ENCODE measurements at places on chromosomes 3 and 15.

DNA sequence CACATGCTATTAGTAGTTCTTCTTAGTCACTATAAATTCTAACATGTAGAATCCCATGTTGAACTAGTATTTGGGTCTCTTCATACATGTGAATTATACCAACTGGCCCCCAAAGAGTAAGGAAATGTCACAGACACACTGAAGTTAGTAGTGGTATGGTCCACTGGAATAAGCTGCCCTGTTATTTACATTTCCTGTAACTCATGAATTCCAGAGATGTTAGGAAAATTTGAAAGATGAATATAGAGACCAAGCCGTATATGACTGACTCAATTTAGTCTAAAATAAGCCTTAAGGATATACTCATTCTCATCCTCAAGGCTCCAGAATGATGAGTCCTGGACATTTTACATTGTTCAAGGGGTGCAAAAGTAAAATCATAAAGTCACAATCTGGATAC, 81.2 kb downstream of the FBXL22 start:
- DNase-seq: no peak

DNA sequence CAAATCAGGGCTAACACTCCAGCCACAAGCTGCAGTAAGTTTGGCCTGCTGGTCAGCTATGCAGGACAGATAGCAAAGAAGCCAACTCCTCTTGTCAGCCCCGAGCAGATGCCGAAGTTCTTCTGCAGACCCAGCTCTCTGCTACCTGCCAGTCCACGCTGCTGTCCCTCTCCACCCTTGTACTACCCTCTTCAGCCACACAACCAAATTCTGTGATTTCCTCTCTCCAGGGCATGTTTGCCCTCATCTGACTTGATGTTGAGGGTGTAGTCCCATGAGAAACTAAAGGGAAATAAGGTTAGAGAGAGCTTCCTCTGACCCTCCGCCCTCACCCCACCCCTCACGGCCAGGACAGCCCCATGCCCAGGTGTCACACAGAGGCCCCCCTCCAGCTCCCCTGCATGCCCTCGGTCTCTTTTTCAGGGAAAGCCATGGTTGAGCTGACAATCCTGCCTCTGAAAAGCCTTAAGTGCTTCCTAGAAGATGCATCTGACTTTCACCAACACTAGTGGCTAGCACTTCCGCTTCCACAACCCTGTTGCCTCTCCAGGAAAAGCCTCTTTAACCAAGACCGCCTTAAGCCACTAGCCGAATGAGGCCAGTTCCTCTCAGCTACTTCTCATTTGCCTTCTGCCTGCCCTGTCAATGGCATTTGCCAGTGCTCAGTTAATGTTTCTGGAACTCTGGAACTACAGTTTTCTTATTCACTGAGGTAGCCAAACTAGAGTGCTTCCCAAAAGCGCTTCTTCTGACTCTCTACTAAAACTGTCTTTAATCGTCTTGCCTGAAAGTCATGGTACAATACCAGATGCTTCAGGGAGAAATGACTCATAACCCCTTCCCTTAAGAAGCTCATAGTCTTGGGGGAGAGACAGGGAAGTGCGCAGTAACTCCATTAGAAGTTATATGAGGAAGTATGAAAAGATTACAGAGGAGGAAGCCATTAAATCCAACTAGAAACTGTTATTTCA, 300.4 kb upstream of the STT3B start:
- no peak for DNase-seq

DNA sequence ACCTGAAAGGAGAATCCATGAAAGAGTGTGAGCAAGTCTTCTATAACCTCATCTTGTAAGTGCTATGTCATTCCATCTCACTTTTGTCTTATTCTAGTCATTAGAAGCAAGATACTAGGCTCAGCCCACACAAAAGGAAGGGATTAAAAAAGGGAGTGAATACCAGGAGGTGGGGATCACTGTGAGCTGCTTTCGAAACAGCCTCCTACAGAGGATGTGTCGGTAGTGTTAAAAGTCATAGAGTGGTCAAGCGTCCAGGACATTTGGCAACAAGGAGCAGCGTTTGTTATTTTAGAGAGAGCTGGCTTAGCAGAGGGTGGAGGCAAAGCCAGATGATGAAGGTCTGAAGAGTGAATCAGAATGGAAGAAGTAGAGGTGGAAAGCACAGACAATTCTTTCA, 11.7 kb upstream of the ZNF148 start:
- DNase-seq: no peak

- DNase-seq: no peak
Observed at GRCh38 chr3:126751611-126752302, 47.7 kb downstream of the CHCHD6 start.

DNA sequence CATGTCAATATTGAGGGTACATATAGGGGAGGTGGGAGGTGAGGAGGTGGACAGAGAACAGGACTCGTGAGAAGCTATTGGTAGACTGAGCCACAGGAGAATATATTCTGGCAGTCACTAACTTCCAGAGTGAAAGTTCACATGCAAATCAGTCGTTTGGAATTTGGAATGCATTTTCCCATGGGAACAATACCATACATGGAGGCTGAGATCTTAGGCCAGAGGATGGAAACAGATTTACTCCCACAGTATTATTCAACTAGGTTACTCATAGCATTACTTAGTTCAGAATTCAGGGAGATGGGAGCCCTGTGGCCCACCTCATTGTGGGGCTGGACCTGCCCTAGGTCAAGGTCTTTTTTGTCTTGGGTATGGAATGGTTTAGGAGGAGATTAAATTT, 36.4 kb upstream of the ABHD2 start:
- DNase-seq: peak; percentile 70

DNA sequence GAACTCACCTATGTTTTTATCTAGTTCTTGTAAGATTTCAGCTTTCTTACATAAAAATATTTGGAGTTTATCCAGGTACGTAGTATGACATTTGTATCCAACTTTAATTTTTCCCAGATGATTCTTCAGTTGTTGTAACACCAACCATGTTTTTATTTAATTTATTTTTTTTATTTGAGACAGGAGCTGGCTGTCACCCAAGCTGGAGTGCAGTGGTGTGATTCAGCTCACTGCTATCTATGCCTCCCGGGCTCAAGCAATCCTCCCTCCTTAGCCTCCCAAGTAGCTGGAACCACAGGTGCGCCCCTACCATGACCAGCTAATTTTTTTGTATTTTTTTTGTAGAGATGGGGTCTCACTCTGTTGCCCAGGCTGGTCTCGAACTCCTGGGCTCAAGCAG, 6.6 kb downstream of the XYLB start:
- DNase-seq: no peak

- DNase-seq: no peak
Observed at GRCh38 chr3:61464518-61465140, 96.7 kb upstream of the PTPRG start.

GRCh38 chr3:53337167-53337940, 10.0 kb downstream of the DCP1A start:
- no peak for DNase-seq

- no peak for DNase-seq
Observed at GRCh38 chr15:100060276-100060926, 281.4 kb downstream of the ADAMTS17 start.

DNA sequence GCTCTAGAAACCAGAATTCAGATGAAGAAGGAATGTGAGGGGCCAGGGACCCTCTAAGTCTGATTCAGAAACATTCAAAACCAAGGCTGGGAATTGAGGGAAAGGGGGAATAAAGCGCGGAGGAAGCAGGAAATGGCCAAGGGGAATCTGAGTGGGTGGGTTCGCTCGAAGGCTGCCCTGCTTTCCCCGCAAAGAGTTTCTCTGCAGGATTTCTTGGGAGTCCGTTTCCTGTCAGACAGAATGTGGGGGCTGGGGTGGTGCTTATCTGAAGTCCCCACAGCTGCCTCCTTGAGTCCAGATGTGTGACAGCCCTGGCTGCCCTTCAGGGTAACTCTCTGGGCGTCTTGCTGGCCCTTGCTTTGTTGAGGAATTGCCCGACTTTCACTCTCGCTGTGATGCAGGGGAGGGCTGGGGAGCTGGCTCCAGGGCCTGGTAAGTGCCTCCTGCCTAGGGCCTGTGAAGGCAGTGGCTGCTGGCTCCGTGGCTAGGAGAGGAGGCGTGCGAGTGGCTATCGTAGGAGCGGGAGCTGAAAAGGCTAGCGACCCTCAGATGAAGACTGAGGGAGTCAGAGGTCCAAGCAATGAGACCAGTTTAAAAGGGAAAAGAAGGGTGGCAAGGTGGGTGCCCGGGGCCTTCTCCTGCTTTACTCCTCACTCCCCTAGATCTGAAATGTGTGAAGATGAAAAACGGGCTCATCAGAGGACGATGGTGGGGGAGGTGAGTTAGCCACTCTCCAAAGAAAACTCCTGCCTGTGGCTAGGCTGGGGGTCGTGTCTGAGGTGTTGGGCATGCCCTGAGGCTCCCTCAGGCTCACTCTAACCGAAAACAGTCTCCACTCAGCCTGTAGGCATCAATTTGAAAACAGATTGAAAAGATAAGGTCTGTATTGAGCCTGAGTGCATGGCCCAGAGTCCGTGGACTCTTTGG, 143.9 kb upstream of the UMPS start:
- DNase-seq: no peak

- DNase-seq: no peak
Observed at GRCh38 chr3:102179326-102180177, 255.3 kb upstream of the ZPLD1 start.

DNA sequence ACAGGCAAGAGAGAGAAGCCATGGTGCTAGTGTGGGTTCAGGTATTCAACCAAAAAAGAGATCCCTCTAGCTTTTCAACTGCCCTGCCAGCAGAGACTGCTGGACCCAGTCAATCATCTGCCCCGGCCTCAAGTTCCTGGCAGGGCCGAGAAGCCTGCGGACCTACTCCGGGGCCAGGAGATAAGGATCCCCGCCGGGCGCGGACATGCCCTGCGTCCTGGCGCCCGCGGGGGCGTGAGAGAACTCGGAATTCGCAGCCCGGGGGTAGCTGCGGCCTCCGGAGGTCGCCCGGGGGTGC, 821 bp upstream of the MAGI1 start:
- no peak for DNase-seq

DNA sequence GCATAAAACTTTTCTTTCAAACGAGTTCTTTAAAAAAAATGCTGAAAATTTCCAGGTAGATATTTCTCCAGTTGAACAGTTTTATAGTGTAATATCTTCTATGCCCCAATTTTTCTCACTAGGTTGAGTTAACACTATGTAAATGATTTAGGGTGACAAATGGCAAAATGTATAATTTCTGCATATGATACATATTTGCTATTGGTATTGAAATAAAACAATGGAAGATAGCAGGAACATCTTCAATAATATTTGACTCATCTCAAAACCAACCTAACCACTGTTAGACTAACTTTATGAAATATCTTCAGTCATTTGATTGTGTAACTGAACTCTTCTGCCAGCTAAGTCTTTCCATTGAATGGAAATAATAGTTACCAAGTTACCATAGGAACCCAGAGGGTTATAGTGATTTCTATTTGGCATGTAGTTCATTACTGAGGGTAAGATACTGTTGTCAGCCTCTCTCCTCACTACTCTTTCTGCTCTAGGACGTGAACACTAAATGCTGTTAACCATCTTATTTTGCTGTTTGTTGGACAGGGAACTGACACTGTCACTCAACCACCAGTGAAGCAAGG, 824.7 kb upstream of the NECTIN3 start:
- DNase-seq: no peak

GRCh38 chr3:13066236-13066635, 7.0 kb downstream of the IQSEC1 start:
- DNase-seq: no peak

DNA sequence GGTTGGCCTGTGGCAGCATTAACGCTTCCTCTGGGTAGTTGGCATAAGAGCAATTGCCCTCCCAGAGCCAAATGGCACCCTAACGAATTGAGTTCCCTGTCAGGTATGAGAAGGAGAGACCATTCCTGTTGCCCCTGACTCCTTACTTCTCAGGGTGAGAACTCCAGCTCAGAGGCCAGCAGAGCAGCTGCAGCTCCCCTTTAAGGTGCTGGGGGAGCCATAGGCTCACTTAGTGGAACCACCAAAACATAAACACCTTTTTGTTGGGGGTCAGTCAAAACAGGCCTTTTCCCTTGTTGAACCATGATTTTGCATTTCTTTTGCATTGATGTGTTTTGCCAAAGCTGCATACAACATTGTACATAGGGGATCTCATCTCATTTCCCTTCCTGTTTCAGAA, 28.1 kb upstream of the LHFPL4 start:
- DNase-seq: no peak

DNA sequence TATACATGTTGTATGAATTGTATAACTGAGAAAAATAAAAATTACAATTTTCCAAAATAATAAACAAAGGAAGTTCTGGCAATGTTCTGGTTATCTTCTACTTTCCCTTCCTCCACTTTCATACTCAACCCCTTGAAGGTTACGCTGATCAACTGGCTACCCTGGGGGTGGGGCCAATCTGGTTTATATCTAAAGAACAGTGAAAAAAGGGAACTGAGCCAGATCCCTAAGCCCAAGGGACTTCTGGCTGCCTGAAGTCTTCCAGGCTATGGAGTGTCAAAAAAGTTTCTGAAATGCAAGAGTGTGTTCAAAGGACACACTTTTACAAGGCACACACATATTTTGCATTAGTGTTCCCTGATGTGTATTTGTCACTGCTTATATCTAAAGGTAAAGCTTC, 591.9 kb downstream of the ROBO1 start:
- DNase-seq: no peak

DNA sequence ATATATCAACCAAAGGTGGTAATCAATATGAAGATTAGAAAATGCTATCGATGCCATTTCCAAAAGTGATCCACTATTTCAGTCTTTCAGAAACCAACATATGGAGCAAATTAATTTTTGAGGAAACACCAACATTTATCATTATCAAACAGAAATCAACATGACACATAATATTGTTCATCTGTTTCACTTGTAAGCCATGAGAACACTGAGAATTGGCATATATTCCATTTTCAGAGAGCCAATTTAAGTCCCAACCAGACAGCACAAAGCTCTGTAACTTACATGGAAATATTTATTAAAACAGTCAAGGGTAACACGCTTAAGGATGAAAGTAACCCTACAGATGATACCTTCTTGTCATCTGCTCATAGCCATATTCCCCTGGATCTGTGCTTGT, 37.6 kb upstream of the STRIT1 start:
- DNase-seq: no peak

DNA sequence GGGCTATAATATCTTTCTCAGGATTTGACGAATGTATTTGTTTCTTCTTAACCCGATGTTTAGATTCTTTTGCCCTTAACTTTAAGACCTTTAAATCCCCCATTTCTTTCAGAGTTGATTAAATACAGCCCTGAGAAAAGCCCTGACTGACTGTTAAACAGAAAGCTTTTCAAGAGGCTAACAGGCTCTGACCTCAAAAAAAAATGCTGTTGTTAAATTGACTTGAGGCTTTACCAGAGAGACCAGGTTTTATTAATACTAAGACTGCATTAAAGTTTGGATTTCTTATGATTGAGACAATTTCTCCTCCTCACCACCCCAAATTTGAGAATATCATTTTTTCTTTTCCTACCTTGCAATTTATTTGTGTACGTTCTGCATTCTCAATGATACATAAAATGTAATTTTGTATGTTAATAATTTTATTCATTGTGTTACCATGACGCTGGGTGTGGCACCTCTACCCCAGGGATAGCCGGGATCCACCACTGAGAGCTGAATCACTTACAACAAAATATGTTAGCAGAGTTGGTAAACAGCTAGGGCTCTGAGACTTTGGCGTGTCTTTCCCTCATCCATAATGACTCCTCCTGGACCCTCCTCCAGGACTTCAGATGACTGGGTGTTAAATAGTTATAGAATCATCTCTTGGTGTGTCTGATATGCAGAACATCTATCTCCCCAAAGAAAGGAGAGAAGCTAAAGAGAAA, 753.5 kb downstream of the NAALADL2 start:
- no peak for DNase-seq
